ENCODE measurements at places on chromosomes 11 and 22.

GRCh38 chr11:75445315-75445953 lies 12.4 kb upstream of the KLHL35 start:
- peak; percentile 94 for DNase-seq

DNA sequence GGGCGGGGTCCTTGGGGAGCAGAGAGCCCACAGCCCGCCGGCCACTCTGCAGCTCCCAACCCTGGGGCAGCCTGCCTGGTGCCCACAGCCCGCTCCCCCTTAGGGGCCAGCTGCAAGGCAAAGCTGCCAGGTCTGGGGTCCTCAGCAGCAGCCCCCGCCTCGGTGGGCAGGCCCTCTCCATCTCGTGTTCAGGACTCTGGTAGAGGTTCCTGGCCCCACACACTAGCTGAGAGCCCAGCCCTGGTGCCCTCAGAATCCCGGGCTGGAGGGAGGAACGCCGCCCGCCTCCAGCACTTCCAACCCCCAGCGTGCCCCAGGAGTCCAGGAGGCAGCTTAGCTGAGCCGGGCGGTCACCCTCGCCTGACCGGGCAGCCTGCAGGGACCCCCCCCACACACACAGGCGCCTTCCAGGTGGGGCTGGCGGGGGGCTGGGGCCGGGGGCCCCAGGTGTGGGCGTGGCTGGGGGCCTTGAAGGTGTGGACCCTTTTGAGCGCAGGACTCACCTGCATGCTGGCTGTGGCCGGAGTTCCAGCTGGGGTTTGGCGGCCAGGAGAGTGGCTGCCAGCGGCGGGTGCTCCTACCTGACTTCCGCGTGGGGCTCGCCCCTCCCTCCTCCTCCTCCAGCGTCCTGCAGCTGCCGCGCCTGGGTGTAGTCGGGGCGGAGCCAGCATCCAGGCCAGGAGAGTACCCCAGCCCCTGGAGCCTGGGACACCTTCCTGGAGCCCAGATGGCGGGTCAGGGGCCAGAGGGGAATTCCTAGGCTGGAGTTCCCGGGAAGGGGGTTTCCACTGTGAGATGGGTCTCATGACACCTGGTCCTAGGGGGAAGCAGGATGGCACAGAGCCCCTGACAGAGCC lies at the start of gene ANO9:
Gene ANO9, minus strand, starts transcription at position 594 of the 857 bp plus-strand sequence. Its CDS starts 85 bp downstream, at position 509.
- DNase-seq = no peak

DNA sequence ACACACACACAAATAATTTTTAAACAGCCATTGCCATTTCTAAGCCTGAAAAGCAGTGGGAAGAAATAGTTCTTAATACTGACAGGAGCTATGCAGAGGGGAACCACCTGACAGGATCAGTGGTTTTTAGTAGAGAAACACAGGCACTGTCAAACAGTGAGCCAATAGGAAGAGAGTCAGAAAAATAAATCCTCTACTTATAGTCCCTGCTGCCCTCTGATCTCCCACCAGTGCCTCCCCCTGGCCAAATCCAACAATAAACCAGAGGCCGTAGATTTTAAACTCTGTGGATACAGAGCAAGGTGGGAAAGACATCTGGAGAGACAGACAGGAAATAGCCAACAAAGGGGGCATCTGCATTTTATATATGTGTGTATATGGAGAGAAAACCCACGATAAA lies 7.9 kb upstream of the OR56B4 start:
- no peak for DNase-seq

GRCh38 chr11:1639666-1640065 lies 10.1 kb downstream of the KRTAP5-5 start:
- peak; percentile 27 for DNase-seq

DNA sequence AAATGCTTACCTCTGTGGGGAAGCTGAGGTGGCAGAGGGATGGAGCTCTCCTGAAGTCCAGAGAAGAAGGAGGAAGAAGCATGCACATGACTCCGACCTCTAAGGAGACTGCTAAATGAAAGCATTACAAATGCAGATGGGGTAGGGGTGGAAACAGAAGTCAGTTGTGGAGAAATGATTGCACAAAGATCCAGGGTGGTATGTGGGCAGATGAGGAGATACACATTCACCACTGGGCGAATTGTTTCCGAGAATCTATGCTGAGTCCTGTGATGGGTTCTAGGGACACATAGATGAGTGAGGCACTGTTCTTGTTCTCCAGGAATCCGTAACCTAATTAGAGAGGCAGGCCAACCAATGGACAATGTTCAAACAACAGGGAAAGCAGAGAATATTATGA lies 188.9 kb upstream of the ZBED5 start:
- peak; percentile 8 for DNase-seq

DNA sequence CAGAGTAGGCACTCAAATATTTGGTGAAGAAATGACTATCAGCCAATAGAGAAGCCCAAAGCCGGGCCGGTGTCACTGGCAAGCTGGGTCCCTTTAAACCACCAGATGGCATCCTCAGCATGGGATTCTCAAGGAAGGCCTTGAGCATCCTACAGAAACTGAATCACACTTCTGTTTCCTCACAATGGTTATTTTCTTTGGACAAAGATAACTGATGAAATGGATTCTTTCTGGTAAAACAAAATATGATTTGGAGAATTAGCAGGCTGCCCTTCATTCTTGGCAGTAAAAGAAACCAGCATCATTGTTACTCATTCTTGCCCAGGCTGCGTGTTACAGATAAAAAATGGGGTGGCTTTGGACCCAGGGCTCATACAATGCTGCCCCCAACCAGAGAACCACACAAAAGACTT lies 30.3 kb upstream of the ASPHD2 start:
- peak; percentile 89 for DNase-seq

- DNase-seq = no peak
Measured at GRCh38 chr11:105344938-105345337, 205.4 kb upstream of the CARD18 start.

DNA sequence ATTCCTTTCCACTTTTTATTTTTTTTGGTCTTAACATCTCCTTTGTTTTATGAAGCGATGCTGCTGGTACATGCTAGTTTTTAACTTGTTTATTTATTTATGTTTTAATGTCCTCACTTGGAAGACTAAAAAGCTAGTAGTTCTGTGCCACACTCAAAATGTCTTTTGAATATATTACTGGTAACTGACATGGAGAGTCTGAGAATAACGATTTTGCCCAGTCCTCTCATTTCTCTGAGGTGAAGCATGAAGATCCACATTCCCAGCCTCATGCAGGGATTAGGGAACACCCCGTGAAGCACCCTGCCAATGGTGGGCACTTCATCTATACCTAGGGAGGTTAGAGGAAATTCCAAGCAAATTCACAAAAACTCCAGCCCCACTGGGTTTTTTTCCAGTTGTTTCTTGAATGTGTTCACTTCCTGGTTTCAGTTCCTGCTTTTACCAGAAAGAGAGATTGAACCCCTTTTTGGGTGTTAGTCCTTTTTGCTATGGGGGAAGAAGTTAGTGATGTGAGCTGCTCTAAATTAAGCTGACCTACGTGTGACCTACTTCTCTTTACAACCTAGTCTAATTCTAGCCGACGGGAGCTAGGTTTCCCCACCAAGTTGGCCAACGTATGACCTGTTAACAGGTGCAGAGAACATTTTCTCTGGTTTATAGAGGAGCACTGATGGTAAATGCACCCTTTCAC lies 106.1 kb downstream of the SLC1A2 start:
- no peak for DNase-seq

DNA sequence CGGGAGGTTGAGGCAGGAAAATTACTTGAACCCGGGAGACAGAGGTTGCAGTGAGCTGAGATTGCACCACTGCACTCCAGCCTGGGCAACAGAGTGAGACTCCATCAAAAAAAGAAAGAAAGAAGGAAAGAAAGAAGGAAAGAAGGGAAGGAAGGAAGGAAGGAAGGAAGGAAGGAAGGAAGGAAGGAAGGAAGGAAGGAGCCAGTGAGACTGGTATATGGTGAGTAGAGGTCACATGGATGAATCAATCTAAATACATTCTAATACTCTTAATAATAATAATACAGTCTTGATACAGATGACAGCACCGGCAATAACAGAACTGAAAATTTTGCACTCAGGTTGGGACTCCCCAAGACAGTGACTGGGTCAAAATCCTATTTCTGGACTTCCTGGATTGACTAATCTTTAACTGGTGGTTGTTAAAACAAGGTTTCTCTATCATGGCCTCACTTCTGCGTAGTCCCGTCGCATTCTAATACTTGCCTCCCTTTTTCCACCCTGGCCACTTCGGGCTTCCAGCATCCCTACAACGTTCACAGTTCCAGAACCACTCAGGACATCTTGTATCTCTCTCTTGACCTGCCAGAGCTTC lies 53.5 kb upstream of the EIF3M start:
- DNase-seq = no peak

DNA sequence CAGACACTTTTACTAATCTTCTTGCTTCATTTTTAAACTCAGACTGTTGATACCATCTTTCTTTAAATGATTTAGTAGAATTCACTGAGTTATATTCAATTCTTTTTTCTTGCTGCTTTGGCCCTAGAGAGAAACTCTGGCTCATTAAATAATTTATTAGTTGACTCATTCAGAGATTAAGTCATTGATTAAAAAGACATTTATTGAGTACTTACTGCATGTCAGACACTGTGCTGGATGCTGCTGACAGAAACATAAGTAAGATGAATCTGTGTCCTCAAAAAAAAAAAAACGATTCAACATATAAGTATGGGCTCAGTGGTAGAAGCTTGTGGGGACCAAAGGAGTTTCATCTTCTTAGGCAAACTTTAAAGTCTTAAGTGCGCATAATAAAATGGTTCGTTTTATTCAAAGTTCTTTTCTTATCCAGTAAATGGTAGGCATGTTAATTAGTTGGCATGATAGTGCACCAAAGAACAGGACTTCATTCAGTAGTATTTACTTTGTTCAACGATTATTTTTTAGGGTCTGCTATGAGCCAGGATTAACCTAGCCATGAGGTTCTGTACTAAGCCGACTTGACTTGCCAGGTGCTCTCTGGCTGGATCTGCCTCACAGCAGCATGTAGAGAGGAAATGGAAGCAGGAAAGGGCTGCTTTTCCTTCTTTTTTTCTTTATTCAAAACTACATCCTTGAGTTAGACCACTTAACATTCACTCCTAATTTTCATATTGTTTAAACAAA lies 281.0 kb upstream of the CTSC start:
- no peak for DNase-seq

- DNase-seq = peak; percentile 30
Measured at GRCh38 chr11:124160986-124161385, 22.2 kb upstream of the OR10D3 start.

DNA sequence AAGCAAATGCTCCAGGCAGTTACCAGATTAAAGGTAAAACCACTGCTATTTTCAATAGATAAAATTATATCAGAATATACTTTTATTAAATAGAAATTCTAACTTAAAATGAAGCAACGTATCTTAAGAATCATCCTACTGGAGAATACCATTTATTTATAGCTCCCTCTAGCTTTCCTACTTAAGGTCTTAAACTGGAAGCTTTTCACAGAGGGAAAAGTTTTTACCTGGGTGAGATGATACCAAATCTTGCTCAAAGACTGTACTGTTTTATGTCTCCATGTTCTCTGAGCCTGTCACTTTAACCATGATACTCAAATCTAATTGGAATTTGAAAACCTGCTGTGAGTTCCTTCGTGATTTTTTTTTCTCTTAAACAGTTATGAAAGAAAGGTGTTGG lies 291.8 kb downstream of the AASDHPPT start:
- DNase-seq = no peak

GRCh38 chr11:1337647-1338007 lies 28.2 kb upstream of the TOLLIP start:
- no peak for DNase-seq

DNA sequence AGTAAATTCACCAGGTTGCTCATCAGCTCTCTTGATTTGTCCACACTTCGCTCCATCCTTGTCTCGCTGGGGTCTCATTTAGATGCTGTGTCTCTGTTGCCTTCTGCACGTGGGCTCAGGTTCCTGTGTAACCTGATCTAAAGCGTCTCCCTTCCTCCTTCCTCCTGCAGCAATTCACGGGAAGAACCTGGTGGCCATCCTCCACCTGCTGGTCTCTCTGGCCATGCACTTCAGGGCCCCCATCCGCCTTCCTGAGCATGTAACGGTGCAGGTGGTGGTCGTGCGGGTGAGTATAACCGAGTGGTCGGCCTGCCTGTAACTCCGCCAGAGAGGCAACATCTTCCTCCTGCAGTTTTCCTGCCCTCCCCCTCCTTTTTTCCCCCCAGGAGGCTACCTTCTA lies 48.0 kb upstream of the PARVG start:
- DNase-seq = no peak

- DNase-seq = no peak
Measured at GRCh38 chr11:32436751-32437494, 1.6 kb upstream of the WT1 start.

- DNase-seq = no peak
Measured at GRCh38 chr11:17989306-17989705, 23.5 kb downstream of the SERGEF start.

All from osteoblast (primary cell).